ENCODE measurements at places on chromosomes 1 and 21.
A peak's percentile ranks its signal among the peaks of the same experiment; 100 is the strongest.

GRCh38 chr1:7570311-7570710 is 200.8 kb upstream of the VAMP3 start:
- DNase-seq, result no peak

- DNase-seq, result no peak
These were observed 31.1 kb upstream of the MTF1 start for GRCh38 chr1:37890378-37891014.

DNA sequence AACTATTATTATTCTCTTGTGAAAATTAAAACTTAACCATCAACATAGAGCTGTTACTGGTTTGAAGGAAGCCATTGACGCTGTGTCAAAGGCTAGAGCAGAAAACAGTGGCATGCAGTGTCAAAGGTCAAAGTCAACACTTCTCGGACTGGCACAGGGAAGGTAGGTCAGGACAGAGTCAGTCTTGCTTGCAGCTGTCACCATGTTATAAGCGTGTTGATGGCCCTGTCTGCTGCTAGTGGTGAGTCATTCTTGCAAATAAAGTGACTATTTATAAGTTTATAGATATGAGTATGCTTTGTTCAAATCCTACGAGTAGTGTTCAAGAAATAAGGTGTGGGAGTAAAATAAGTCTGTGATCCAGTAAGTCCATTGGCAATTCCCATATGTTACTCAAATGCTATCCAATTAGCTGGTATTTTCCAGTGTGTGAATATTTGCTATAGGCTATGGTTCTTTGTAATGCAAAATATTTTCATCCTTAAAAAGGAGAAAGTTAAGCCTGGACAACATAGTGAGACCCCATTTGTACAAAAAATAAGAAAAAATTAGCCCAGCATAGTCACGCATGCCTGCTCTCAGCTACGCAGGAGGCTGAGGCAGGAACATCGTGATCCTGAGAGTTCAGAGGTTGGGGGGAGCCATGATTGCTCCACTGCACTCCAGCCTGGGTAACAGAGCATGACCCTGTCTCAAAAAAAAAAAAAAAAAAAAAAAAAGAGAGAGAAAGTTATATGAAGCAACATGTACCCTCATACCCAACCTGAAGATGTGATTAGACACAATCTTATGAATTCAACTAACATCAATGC is 26.3 kb upstream of the TINAGL1 start:
- DNase-seq, result no peak

DNA sequence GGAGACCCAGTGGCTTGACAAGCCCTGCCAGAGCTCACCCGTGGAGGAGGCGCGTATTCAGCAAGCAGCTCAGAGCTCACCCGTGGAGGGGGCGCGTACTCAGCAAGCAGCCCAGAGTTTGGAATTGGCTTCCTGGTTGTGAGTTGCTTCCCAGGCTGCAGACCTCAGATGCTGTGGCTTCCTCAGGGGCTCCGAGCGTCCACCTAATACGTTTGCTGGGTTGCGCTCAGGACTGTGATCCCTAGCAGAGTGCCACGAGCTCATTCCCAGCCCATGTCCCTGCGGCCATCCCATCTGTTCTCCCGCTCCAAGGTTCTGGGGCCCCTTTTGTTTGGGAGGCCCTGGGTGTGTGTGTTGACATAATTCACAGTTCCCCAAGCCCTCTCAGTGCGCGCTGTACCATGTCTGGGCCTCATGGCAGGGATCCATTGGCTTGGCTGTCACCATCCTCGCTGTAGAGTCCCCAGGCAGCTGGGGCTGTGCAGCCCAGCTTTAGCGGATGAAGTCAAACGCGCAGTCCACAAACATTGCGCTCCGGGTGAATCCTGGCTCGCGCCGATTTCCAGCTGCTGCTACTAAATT is 3.6 kb downstream of the AJAP1 start:
- DNase-seq, result no peak

GRCh38 chr21:46459356-46460112 is 843 bp downstream of the DIP2A start:
- DNase-seq, result no peak

- peak; percentile 88 for DNase-seq
These were observed 68.4 kb downstream of the LUZP1 start for GRCh38 chr1:23100074-23100748.

GRCh38 chr21:35615325-35615724 is 445.0 kb downstream of the SETD4 start:
- DNase-seq, result no peak

- DNase-seq, result no peak
These were observed 14.4 kb upstream of the THEM5 start for GRCh38 chr1:151867765-151868411.

Measured in BJ (cell line).